Mesenteric fat pad (tissue), 1 donor: ENCODE measurements at places on chromosomes 6 and 20. TPM values are rescaled to one million over a fixed set of nuclear protein-coding genes. Genes with fewer than 3 reads are reported as not detected.

ADAM33 gene
- 30.7 TPM for total RNA-seq

SEL1L2 gene
- not detected for total RNA-seq

- DNase-seq, result no peak
Observed at GRCh38 chr20:57603120-57603519, 17.1 kb downstream of the ZBP1 start.

- no peak for DNase-seq
Observed at GRCh38 chr6:132122871-132123270, 171.7 kb upstream of the CCN2 start.

- peak; percentile 65 for DNase-seq
Observed at GRCh38 chr6:95519228-95520037, 57.9 kb upstream of the MANEA start.

DNA sequence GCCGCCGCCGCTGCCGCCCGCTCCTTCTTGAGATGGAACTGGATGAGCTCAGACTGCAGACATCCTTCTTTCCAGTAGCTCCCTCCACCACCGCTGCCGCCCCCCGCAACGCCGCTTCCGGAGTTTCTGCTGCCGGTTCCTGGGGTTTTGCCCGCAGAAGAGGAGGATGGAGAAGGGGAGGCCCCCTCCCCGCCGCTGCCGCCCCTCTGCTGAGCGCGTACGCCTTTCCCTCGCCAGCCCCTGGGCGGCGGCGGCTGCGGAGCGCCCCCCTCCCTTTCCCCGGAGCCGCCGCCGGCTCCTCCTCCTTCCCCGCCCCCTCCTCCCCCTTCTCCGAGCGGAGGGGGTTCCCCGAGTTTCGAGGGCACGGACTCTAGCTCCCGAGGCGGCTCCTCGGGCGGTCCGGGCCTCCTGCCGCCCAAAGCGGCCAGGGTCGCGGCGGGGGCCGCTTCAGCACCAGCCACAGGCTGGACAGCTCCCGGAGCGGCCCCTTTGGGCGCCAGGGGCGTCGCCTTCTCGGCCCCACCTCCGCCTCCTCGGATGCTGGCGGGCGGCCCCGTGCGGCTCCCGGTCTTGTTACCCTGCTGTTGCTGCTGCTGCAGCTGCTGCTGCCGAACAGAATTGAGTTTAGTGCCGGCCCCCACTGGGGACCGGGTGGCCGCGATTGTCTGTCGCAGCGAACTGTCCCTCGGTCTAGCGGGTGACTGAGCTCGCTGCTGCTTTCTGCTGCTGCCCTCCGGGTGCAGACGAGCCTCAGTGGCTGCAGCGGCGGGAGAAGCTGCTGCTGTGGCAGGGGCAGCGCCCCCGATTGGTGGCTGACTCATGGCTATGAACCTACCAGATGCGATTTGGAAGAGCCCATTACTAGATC lies 3.1 kb downstream of the MTCL3 start:
- no peak for DNase-seq
